ENCODE measurements at places on chromosomes 2 and 18.

DNA sequence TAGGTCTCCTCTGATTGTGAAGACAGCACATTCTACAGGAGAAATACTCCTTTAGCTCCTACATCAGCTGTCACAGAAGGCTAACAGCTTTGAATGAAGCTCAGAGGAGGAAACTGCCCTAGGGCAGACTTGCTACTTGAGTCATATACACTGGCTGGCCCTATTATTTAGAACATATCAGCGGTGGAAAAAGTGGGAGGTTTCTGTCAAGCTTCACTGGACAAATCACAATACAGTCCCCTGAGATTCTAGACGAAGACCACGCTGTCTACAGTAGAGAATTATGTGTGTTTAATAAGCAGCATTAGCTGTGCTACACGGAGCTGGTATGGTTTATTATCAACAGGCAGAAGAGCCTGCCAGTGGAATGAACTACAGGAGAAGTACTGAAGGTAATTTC is 230.9 kb upstream of the FSIP2 start:
- no peak for DNase-seq

DNA sequence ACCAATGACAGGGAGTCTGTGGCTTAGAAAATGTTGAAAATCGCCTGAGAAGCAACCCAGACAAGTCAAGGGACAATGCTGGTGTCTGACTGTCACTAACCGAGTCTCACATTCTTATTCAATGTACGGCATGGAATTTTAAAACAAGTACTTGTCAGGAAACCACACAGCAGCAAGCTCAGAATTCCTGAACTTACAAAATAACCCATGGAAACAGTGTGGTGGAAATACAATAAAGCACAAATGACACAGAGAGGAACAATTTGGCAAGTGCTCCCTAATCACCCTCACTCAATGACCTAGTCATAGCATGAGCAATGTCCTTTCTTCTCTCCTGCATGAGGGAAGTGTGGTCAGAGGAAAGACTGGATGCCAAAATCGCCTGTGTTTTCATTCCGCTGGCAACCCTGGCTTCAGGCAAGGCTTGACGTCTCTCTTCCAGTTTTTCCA is 154.0 kb downstream of the SATB2 start:
- no peak for DNase-seq

DNA sequence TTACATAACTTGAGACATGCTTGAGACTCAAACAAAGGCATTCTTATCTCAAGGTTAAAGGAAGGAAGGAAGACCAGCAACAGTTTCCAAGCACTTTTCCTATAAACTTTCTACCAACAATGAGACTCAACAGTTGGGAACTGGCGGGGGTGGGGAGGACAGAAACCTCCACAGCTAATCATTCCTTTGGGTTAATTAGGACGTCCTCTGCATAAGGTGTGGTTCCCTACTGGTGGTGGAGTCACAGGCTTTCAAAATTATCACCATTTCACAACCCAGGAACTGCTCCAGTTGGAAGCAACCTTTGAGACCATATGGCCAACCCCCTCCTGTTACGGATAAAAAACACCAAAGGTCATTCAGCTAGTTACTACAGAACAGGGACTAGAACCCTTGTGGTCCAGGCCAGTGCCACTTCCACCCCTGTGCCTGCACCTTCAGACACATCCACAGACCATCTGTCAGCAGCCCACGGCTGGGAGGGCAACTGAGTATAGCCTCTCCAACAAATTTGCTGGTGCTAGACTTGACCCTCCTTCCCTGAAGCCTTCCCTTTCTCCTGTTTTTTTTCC is 30.1 kb upstream of the ATL2 start:
- no peak for DNase-seq

DNA sequence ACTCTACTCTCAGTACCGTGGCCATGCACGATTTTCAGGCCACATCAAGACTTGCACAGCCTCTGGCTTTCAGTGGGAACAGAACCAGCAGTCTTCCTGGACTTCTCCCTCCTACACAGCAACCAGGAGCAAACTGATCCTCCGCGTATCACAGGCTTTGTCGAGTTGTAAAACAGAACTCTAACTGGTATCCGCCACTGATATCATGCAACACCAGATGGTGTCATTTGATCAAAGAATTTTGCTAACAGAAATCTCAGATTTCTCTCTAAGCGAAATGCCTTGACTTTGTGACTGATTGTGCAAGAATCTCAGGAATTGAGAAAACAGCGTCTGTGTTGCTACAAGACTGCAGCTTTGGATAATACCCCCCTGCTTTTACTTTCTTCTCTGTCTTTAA is 85.7 kb downstream of the COPS8 start:
- no peak for DNase-seq

DNA sequence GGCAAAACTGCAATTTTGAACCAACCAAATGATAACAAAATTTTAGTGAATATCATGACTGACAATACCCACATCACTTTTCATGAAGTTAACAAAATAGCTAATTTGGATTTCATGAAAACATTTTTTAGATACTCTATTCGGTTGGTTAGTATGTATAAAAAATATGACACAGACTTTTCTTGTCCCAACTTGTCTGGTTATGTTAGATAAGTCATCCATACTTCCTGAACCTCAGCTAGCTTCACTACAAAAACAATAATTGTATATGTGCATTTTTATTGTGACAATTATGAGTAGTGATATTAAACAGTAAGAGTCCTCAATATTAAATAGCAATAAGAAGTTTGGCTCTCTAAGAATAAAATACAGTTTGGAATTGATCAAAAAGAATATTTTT is 408.1 kb upstream of the DSEL start:
- no peak for DNase-seq

DNA sequence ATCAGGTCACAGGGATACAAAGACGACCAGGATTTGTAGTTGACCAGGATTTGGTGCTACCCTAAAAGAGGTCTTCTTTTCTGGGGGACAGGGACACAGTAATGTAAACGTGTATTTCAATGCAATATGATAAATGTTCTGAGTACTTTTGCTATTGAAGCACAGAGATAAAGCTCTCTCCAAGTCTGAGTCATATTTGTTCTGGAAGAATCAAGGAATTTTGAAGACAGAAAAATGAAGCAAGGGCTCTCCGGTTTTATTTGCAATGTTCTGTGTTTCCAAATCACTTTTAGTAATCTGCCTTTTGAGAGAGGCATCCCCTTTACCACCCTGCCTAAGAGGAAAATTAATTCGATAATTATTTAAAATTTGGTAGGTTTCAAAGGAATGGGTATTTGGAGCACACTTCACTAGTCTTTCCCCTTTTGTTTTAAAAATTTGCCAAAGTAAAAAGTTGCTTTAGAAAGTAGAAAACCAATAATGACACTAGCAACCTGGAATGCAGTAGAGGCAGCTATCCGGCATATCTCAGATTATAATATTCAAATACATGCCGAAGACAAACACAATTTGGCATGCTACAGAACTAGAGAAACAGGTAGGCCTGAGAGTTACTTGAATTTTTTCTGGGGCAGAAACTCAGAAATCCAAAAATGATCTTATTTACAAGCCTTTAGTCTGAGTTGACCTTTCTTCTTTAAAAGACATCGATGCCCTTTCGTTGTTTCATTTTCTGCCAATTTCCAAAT is 82.7 kb downstream of the MREG start:
- no peak for DNase-seq
